ENCODE measurements at places on chromosomes 1 and 21. TPM values are rescaled to one million over a fixed set of nuclear protein-coding genes. Genes with fewer than 3 reads are reported as not detected.

AQP10 gene
- total RNA-seq: not detected

- DNase-seq: no peak
Measured at GRCh38 chr21:46171996-46172862, 12.0 kb downstream of the SPATC1L start.

GRCh38 chr1:235748747-235749146, 99.2 kb upstream of the GNG4 start:
- no peak for DNase-seq

DNA sequence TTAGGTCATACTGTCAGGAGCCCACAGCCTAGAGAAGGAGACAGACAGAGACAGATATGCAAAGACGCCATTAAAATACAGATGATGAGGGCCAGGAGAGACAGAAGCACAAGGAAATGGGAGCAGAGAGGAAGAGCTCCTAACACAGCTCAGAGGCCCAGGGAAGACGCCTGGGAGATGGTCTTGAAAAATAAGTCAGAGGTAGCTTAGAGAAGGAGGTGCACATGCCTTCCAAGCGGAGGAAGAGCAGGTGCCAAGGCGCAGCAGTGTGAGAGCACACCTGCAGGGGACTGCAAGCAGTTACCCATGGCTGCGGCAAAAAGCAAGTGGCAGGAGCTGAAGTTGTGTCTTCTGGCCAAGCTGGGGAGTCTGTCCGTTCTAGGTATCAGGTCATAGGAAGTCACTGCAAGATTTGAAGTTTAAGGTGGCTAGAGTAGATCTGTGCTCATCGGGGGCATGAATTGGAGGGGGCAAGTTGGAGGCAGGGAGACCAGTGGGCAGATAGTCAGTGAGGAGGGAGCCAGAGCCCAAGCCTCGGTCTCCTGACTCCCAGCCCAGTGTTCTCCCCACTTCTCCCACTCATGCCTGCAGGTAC, 1.3 kb upstream of the TRABD2B start:
- DNase-seq: no peak

DNA sequence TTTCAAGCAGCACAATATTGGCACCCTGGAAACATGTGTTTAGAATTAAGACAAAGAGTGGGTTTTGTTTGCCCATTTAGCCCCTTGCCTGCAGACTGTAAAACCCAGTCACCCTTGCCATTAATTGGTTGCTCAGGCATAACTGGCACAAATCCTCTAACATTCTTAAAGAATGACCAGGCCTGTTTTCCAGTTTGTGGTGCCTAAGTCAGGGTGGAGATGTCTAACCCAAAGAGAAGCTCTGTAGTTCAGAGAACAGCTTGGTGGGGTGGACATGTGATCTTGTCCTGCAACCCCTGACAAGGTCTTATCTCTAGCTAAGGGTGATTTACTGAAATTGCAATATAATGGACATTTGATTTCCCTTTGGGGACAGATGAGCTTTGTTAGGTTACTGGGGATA, 8.8 kb upstream of the ANGPTL7 start:
- DNase-seq: no peak

CD5L gene
- total RNA-seq: not detected

- no peak for DNase-seq
Measured at GRCh38 chr1:22884806-22885530, 87.7 kb downstream of the LACTBL1 start.

SRM gene
- 31.4 TPM for total RNA-seq

S100A9 gene
- 2.0 TPM for total RNA-seq

Data from CD8-positive, alpha-beta T cell (primary cell).